Ovary (tissue), 10 donors: ENCODE measurements at places on chromosomes 2 and 18. TPM values are rescaled to one million over a fixed set of nuclear protein-coding genes. Genes with fewer than 3 reads are reported as not detected.

Gene CFC1
- total RNA-seq = not detected

Gene CERKL
- not detected for total RNA-seq

Gene CASP10
- 5.0 TPM for total RNA-seq

Gene DLX2
- not detected for total RNA-seq

Gene GATA6
- 82.4 TPM for total RNA-seq

GRCh38 chr2:175431101-175431946, 249.8 kb upstream of the ATP5MC3 start:
- no peaks in the 10 kb centered on the region for H3K27me3 ChIP-seq
- H3K4me3 ChIP-seq = no peak overlapping the region
- no peak overlapping the region for H3K27ac ChIP-seq
- no peaks in the 10 kb centered on the region for H3K4me1 ChIP-seq
- DNase-seq = no peak
- H3K36me3 ChIP-seq = no peaks in the 10 kb centered on the region

DNA sequence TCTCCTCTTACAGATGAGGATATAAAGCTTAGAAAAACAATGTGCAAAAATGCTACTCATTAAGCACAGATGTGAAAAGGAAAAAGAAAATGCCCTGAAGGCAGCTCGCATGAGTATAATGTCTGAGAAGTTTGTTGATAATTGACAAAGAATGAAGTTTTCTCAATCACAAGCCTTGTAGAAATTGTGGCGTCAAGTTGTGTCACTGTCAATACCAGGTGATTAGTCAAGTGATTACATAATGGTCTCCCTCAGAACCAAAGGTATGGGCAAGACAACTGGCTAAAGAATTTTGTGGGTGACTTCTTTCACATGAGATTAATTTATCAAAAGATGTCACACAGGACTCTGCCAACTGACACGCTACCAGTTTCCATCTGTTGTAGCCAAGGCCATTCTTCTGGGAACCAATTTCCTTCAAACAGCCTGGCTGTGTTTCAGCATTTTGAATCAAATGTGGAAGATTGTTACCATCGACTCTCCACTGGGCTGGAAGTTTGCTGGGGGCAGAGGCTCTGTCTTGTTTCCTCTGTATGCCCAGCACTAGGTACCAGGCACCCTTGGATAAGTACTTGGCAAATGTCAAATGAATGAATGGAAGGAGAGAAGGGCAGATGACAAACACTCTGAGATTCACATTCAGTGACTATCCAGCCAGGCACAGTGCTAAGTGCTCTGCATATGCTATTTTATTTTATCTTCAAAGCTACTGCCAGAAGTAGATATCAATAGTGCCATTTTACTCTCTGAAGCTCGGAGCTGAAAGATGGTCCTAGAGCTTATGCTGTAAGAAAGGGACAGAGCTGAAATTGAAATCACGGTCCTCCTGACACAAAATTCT, 5.9 kb upstream of the FN1 start:
- H3K36me3 ChIP-seq = no peaks in the 10 kb centered on the region
- no peak overlapping the region for H3K4me3 ChIP-seq
- no peak for DNase-seq
- no peaks in the 10 kb centered on the region for H3K4me1 ChIP-seq

DNA sequence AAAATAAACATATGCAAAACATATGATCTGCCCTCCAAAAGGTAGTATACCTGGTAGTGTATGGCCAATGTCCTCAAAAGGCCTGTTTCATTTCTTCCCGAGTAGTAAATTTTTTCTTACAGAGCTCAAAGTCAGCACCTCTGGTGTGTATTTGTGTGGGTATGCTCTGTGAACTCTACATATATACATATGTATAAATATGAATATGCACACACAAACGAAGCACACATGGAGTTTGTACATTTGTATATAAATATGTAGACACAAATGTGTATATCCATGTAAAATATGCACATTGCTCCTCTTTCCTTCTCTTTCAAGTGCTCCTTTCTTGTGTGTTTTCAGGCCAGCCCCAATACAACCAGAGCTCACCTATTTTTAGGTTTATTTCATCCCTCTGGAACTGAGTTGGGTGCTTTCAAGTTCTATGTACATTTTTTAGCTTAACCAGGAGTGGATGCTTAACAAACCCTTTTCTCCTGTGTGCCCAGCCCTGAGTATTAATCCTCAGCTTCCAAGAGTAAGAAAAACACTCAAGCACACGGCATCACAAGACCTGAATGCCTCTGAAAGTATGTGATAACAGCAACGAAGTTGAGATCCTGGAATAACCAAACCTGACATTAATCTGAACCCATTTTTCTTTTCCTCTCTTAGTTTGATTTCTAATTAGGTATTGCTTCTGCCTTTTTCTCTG, 12.2 kb upstream of the GALNT5 start:
- H3K36me3 ChIP-seq = no peaks in the 10 kb centered on the region
- no peaks in the 10 kb centered on the region for H3K27me3 ChIP-seq
- no peaks in the 10 kb centered on the region for H3K4me1 ChIP-seq
- no peak for DNase-seq
- H3K27ac ChIP-seq = no peak overlapping the region

DNA sequence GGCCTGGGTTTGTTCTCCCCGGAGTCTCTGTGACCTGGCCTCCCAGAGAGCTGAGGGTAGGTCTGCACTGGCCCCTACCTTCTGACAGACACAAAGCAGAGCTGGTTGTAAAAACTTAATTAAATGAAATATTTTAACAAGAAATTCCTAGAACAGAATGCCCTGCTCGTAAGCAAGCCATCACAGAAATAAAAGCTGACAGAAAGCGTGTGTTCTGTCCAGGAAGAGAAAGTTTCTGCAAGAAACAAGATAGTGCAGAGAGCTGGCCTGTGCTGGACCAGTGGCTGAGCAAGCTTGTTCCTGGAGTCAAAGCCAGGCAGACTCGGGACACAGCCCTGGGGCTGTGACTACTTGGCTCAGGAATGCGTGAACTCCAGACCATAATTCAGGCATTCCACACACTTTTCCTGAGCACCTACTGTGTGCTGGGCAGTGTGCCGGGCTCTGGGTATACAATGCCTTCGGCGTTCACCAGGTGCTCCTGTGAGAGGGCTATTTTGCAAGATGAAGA, 51.6 kb downstream of the APOB start:
- no peak for DNase-seq
- no peaks in the 10 kb centered on the region for H3K4me1 ChIP-seq
- H3K27me3 ChIP-seq = no peaks in the 10 kb centered on the region
- no peak overlapping the region for H3K4me3 ChIP-seq
- no peaks in the 10 kb centered on the region for H3K36me3 ChIP-seq

DNA sequence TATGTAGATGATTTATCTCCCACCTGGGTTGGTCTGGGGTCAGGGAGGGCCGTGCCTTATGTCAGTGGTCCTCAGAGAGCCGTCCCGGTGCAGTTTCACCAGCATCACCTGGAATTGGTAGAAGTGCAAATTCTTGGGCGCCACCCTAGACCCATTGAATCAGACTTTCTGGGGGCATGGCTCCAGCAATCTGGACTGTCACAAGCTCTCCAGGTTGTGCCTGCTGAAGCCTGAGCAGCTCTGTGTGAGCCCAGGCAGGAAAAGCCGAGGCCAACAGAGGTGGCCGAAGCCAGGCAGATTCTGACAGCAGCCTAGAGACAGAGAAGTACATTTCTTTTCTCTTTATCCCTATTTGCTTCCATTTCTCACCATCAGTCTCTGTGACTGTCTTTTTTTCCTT, 98.4 kb upstream of the SEC11C start:
- no peaks in the 10 kb centered on the region for H3K4me1 ChIP-seq
- H3K27ac ChIP-seq = no peak overlapping the region
- no peaks in the 10 kb centered on the region for H3K36me3 ChIP-seq
- DNase-seq = no peak
- H3K4me3 ChIP-seq = no peak overlapping the region

GRCh38 chr2:43087413-43087812, 139.0 kb downstream of the ZFP36L2 start:
- H3K27ac ChIP-seq = no peak overlapping the region
- H3K4me1 ChIP-seq = peaks cover 25% of the 10 kb centered on the region
- DNase-seq = peak; percentile 19
- no peaks in the 10 kb centered on the region for H3K27me3 ChIP-seq
- H3K4me3 ChIP-seq = no peak overlapping the region
- H3K36me3 ChIP-seq = no peaks in the 10 kb centered on the region
